ENCODE measurements at places on chromosomes 5 and 9. TPM values are rescaled to one million over a fixed set of nuclear protein-coding genes. Genes with fewer than 3 reads are reported as not detected.

SARDH gene
- 0.88 TPM for total RNA-seq

POU5F2 gene
- total RNA-seq = 0.35 TPM

C9orf50 gene
- not detected for total RNA-seq

ASS1 gene
- total RNA-seq = 95.0 TPM

PLAC8L1 gene
- total RNA-seq = 0.62 TPM

FAM193B gene
- total RNA-seq = 30.1 TPM

GLRA1 gene
- not detected for total RNA-seq

STKLD1 gene
- total RNA-seq = 0.77 TPM

TSSK1B gene
- 0.10 TPM for total RNA-seq

MARVELD2 gene
- 2.0 TPM for total RNA-seq

CEL gene
- 8.8 TPM for total RNA-seq

KCNV2 gene
- total RNA-seq = not detected

FOXD4L3 gene
- not detected for total RNA-seq

PLCXD3 gene
- total RNA-seq = 39.6 TPM

TNC gene
- 54.5 TPM for total RNA-seq

NUTM2F gene
- total RNA-seq = not detected

SLC34A1 gene
- not detected for total RNA-seq

CCNO gene
- not detected for total RNA-seq

FSTL4 gene
- not detected for total RNA-seq

NEURL1B gene
- total RNA-seq = 20.6 TPM

PCDHGA9 gene
- total RNA-seq = 4.0 TPM

EPB41L4A gene
- total RNA-seq = 31.1 TPM

TAF11L8 gene
- total RNA-seq = not detected

ZNF483 gene
- total RNA-seq = 6.0 TPM

GADD45G gene
- 107 TPM for total RNA-seq

SMC2 gene
- 11.3 TPM for total RNA-seq

SLCO4C1 gene
- total RNA-seq = 0.24 TPM

HRH2 gene
- 24.3 TPM for total RNA-seq

NEUROG1 gene
- not detected for total RNA-seq

ZBED3 gene
- 10.0 TPM for total RNA-seq

TERT gene
- not detected for total RNA-seq

TAF1L gene
- total RNA-seq = not detected

GGTA1 gene
- 8.3 TPM for total RNA-seq
